ENCODE measurements at places on chromosomes 3 and 15. TPM values are rescaled to one million over a fixed set of nuclear protein-coding genes. Genes with fewer than 3 reads are reported as not detected.

DNA sequence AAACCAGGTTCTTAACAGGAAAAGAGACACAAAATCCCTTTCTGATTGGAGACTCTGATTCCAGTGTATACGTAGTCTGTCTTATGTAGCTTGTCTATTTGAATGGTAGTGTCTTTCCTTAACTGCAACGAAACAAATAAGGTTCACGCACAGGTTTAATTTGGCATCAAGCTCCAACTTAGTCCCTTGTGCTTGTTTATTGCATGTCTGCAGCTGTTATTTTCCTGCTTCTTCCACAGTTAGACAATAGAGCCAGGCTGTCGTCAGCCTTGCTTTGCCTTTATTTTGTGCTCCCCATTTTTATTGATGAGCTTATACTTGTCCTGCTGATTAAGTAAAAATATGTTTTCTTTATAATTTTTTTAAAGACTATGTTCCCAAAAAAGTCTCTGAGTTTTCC, 152.7 kb upstream of the CDIN1 start:
- DNase-seq = no peak

- DNase-seq = peak; percentile 24
These were observed 63.7 kb upstream of the THSD4 start for GRCh38 chr15:71051539-71051938.

GRCh38 chr3:109643590-109643989, 306.2 kb upstream of the DPPA4 start:
- DNase-seq = no peak

DNA sequence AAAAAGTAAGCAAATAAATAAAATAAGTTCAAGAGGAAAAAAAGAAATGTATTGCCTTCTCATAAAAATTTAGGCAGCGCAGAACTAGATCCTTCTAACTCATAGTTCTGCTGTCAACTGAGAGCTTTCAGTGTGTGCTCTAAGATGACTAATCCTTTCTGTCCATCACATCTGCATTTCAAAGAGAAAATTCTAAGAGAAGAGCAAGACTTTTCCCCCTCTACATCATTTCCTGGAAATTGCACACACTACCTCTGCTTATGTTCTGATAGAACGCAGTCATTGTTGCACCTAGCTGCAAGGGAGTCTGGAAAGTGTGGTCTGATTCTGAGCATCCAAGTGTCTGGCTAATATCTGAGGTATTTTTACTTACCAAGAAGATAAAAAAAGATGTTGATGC, 39.6 kb upstream of the SLCO3A1 start:
- DNase-seq = no peak

DNA sequence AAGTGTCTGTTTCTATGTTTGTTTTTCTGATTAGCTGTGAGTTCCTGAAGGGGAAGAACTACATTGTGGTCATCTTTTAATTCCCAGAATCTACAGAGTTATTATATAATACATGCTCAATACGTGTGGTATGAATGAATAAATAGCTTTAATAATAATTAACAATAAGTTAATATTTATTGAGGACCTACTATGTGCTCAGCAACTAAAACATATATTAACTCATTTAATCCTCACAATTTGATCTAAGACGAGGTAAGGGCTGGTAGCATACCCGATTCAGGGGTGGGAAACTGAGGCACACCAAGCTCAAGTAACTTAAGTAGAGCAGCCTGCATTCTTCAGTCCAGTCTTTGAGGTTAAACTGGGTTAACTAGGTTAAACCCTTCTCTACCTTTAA, 553.8 kb downstream of the FOXP1 start:
- DNase-seq = no peak

DNA sequence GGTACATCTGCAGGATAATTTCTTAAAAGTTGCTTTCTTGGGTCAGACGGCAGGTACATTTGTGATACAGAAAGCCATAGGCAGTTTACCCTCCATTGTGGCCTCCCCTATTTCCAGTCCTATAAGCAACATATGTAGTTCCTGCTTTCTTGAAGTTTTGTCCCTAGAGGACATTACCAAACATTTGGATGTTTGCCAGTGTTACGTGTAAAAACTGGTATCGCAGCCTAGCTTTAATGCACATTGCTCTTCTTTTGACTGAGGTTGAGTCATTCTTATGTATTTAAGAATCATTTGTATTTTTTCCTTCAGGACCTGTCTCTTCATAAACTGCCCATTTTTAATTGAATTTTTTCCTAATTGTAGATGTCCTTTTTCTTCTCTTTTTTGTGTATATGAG, 114.3 kb downstream of the DIPK2A start:
- DNase-seq = no peak

DNA sequence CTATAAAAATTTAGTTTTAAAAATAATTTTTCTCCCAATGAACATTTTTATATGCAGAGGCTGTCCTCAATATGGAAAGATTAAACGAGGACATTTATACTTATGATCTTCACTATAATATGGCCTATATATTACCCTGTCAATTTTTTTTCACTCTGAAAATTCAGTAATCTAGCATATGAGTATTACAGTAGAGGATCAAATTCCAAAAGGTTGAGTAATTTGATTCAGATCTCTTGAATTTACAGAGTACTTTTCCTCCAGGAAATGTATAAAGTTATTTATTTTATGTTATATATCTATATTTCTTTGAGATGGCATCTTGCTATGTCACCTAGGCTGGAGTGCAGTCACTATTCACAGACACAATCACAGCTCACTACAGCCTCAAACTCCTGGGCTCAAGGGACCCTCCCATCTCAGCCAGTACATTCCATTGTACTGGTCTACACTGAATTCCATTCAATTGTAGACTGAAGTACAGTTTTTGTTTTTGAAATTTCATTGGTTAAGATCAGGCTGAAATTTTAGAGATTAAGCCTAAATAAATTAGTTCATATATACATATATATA, 16.3 kb upstream of the TRPM7 start:
- no peak for DNase-seq

DNA sequence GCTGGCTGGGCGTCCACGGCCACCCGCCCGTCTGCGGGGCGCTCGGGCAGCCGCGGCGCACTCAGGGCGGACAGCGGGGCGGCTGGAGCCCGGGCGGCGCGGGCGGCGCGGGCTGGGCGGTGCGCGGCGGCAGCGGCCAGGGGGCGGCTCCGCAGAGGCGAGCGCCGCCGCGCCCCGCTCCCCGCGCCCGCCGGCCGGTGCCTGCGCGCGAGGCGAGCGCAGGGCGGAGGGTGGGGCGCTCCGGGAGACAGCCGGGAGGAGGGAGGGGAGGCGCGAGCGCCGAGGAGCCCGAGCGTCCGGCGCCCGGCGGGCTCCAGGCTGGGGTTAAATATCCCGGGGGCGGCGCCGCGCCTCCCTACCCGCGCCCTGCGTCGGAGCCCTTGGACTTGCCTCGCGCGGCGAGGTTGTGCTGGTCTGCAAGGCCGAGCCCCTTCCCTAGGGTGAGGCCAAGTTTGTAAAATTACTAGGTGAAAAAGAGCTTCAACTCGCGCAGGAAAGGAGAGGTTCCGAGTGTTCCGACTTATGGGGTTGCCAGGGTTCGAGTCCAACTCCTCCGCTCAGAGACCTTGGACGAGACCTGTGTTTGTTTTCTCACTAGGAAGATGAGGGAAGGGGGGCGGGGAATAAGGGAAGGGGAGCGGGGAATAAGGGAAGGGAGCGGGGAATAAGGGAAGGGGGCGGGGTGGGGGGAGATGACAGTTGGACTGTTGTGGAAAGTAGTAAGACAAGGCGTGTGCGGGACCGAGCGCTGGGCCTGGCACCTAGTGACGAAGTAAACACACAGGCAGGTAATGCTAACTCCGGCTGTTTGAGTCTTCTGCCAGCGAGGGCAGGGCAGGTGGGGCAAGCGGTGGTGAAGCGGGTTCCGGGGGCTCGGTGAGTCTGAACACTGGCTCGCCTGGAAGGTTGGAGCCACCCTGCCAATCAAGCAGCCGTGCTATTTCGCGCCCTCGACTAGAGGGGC, at the start of gene TNFAIP8L3:
Gene TNFAIP8L3, minus strand, starts transcription at position 301 of the 964 bp plus-strand sequence. CDS start 311 bp downstream, outside the sequence.
- peak; percentile 74 for DNase-seq

DNA sequence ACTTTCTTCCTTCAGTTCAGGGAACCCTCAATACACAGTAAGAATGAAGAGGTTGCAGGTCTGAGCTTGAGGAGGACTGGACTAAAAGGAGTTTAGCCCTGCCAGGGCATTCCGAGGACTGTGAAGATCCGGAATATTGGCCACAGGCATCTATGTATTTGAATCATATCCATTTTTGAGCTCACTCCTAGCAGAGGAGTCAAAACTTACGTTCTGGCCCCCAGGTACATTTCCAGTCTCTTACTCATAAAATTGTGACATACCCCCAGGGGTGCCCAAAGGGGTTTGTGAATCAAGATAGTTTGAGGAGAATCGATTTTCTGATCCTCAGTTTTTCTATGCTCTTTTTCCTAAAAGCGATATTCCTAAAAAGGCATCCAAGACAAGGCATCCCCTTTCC, 27.6 kb upstream of the SRP14 start:
- no peak for DNase-seq

- DNase-seq = no peak
These were observed 9.2 kb upstream of the WDR49 start for GRCh38 chr3:167662919-167663400.

GRCh38 chr3:4492208-4493013, 737 bp upstream of the ITPR1 start:
- DNase-seq = peak; percentile 83

DNA sequence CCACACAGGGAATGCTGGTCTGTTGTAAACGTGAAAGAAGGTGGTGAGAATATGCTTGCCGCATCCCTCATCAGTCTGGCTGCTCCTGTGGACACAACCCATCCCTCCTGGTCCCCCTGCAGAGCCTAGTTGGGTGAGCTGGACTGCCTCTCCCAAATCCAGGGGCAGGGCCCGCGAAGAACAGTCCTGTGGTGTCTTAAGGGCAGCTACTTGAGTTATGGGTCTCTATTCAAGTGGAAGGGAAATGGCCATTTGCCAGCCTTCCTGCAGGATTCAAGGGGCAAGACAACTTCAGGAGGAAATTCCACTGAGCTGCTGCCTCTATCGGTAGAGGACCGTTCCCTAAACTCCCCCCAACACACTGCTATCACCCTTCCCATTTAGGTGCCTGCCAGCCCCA, 98.9 kb downstream of the IQSEC1 start:
- DNase-seq = no peak

GRCh38 chr15:73391128-73391872, 22.5 kb upstream of the HCN4 start:
- DNase-seq = no peak

GRCh38 chr3:33231756-33232465, 13.3 kb upstream of the SUSD5 start:
- DNase-seq = no peak

- DNase-seq = no peak
These were observed 13.7 kb downstream of the TKT start for GRCh38 chr3:53242155-53242554.

DNA sequence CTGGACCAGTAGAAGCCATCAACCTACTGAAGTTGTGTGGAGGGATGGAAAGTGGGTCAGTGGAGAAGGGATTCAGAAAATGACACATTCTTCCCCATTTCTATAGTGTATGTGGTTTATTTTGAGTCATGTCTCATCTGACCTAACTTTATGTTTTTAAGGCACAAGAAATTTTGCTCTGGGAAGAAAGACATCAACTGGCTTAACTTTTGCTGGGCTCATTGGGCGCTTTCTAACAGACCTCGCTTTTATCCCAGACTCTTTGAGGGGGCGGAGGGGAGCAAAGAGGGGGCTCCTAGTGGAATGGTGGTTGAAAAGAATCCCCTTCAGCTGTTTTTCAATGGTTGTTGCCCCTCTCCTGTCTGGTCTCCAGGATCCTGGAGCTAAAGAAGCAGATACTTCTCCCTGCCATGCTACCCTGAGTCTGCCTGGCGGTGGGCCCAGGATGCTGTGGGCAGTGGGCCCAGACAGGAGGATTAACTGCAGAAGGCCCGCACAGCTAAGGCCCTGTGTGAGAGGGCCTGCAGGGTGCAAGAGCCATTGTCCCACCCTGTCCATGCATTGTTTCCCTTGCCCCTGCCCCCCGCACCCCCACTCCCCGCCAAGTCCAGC, 14.5 kb downstream of the CSRNP1 start:
- peak; percentile 70 for DNase-seq

- no peak for DNase-seq
These were observed 358.4 kb upstream of the SEMA6D start for GRCh38 chr15:47358876-47359275.

- DNase-seq = no peak
These were observed 128.4 kb upstream of the IGF1R start for GRCh38 chr15:98519767-98520550.

DNA sequence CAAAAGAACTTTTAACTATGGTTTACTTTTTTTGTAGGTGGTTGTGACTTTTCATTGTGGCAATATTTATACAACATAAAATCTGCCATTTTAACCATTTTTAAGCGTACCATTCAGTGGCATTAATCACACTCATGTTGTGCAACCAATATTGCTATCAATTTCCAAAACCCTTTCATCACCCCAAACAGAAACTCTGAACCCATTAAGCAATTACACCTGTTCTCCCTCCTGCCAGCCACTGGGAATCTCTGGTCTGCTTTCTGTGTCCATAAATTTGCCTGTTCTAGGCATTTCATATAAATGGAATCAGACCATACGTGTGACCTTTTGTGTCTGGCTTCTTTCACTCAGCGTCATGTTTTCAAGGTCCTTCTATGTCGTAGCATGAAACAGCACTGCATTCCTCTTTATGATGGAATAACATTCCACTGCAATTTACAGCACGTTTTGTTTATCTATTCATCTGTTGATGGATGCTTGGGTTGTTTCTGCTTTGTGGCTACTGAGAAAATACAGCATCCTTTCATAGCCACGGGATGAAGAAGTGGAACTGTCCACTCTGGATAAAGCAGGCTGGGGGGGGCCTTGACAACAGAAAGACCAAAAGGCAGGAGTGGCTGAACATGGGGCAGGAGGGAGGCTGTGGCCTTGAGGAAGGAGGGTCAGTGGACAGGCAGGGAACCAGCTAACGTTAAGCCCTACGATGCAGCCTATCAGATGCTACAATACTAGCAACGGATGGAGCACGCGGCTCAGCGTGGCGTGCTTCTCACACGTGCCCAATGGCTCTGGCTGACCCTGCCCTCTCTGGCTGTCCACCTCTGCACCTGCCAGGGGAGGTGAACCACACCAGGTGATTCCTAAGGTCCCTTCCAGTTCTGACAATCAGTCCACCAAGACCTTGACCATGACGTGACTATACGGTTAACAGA, 110.9 kb downstream of the SEC22A start:
- DNase-seq = no peak

The CPN2 gene
- total RNA-seq = not detected

The KNG1 gene
- not detected for total RNA-seq

The TRAIP gene
- total RNA-seq = not detected

The C3orf20 gene
- not detected for total RNA-seq

The DPPA4 gene
- total RNA-seq = not detected

The FAM162A gene
- total RNA-seq = 137 TPM

The LMOD3 gene
- total RNA-seq = 4.9 TPM

The FANCD2 gene
- 21.1 TPM for total RNA-seq

The ZDHHC19 gene
- total RNA-seq = not detected

The AAGAB gene
- 33.5 TPM for total RNA-seq

The ZBED2 gene
- total RNA-seq = not detected
